Central memory CD4-positive, alpha-beta T cell (primary cell): ENCODE measurements at places on chromosomes 3 and 15.

GRCh38 chr15:74664028-74664616 is 31.7 kb downstream of the EDC3 start:
- DNase-seq, result no peak

DNA sequence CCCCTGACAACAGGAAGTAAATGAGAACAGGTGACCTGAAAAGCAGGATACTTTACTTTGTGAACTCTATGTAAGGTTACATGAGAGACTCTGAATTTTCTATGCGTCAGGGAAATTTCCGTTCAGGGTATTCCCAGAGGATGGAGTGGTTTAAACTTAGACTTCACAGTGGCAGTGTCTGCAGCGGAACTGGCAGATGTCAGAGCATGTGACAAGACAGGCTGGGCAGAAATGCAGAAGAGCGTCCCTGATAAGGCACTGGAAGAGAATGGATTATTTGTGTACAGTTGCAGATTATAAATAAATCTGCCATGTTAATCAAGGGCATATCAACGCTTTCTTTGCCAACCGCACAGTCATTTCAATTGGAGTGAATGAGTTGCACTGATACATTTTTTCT is 598.4 kb upstream of the ZNF717 start:
- DNase-seq, result no peak

DNA sequence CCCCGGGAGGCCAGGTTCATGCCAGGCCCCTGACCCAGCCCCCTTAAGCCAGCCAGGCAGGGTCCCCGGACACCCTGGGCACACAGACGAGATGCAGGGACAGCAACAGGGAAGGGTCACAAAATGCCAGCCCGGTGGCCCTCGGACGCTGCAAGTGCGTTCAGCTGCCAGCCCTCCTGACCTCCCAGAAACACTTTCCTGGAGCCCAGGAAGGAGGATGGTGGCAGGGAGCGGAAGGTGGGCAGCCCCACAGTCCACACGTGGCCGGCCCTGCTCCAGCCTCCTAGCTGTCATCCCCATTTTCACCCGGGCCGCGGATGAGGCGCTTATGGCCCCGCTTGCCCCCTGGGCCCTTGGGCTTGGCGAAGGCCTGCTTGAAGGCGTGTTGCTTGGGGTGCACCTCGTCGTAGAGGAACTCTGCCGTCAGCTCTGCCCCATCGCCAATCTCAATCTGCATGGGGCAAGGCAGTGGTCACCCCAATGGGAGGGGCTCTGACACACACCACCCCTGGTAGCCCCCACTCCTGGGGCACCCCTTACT is 3.4 kb upstream of the TLR9 start:
- no peak for DNase-seq

- DNase-seq, result no peak
These were observed 66.0 kb upstream of the ARL8B start for GRCh38 chr3:5056111-5056391.

- no peak for DNase-seq
These were observed 64.2 kb downstream of the TP63 start for GRCh38 chr3:189695400-189695799.

DNA sequence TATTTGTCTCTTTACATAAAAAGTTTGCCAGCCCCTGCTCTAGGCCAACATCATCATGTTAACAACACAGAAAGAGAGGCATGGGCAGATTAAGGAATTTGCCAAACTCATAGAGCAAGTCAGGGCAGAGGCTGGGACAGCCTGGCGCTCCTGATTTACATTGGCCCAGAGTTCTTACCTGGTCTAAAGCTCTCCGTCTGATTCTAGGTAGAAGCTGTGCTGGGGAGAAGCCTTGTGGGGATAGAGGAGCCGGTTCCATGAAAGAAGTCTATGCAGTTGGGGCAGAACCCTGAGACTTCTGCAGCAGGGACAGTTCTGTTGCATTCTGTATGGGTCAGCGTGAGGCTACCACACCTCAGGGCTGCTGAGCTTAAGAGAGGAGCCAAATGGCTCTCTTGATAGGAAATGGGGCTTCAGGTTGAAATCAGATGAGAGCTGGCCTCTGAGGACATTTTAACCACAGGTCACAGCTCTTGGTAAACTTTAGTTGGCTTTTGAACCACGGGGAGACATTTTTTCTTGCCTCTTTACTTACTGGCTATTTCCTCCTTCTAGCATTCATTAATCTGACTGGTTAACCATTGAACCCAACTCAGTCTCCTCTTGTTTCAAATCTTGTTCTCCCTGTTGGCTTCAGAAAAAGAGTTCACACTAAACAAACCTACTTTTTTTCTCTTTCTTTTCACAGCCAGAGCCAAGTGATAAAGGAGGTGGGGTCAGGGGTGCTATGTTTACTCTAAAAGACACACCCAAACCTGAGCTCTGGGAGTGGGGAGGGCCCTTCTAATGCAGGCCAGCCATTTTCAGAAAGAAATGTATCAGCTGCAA is 250.7 kb downstream of the OPA1 start:
- no peak for DNase-seq

DNA sequence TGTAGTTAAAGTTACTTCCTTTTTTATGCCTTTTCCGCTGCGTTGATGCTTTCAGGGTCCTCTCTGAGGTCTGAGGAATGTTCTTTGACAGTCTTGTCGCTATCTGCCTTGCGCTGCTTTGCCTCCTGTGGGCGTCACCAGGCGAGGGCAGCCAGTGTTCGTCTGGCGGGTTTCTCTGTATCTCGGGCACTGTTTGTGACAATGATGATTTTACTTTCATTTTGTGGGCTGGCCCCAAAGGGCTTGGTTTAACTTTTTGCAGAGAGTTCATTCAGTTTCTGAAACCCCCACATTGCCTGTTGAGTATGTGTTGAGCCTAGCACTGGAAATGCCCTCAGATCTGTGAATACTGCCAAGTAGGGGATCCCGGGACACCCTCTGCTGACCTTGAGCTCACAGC is 24.6 kb upstream of the SACM1L start:
- DNase-seq, result peak; percentile 74

GRCh38 chr15:59885832-59886231 is 118.3 kb upstream of the FOXB1 start:
- no peak for DNase-seq

GRCh38 chr15:73873889-73874511 is 636 bp downstream of the TBC1D21 start:
- peak; percentile 34 for DNase-seq

DNA sequence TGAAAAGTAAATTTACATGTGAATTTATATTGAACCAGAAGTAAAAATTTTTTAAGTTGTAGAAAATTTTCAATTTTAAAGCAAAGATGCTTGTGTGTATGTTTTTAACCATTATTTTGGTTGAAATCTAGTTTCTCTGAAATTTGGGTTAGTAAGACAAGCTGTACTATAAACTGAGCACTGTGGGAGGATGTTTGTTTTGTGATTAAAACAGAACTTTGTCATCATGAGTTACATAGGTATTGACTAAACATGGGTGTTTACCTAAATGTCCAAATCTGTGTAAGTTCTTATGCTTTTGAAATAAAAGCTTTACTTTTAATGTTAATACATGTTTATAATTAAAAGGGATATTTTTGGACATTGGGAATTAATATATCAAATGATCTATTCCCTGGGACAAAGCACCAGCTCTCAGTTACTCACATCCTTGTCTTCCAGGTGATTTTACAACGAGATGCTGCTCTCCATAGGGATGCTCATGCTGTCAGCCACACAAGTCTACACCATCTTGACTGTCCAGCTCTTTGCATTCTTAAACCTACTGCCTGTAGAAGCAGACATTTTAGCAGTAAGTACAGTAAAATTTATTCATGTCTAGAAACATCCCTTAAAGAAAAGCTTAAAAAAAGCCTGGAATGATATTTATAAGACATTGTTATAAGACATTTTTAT is 32.7 kb downstream of the RNF13 start:
- DNase-seq, result no peak
